ENCODE measurements at places on chromosomes 7 and 10.

GRCh38 chr7:71198887-71199286 is 66.9 kb downstream of the GALNT17 start:
- DNase-seq = no peak

DNA sequence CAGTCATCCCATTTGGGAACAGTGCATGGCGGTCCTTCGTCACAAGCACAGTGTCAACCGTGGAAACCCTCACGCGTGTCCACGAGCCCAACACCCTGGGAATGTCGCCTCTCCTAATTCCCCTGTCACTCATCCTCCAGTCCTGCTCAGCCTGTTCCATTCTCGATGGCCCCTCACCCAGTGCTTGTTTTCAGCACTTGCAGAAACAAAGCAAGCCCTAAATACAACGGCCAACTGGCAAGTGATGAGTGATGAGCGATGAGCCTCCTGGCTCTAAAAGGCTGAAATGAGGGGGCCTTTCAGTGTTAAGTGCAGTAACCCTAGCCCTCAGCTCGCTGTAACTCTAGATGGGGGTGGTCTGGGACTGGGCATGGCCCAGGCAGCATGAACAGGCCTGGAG is 22.6 kb downstream of the NKX2-3 start:
- no peak for DNase-seq

DNA sequence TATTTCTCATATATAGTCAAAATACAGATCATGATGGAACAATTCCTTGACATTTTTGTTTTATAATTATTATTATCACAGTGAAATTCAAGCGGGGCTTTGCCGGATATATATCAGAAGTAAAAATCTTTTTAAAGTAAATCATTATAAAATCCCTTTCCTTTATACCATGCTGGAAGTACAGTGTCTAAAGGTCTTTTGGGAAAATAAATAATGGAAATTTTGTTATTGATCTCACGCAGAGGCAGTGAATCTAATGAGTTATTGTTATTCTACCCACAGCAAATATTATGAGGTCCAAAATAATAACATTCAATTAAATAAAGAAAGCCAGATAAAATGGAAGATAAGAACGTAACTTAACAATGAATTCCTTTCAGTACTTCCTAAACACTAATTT is 33.8 kb downstream of the GFRA1 start:
- no peak for DNase-seq

DNA sequence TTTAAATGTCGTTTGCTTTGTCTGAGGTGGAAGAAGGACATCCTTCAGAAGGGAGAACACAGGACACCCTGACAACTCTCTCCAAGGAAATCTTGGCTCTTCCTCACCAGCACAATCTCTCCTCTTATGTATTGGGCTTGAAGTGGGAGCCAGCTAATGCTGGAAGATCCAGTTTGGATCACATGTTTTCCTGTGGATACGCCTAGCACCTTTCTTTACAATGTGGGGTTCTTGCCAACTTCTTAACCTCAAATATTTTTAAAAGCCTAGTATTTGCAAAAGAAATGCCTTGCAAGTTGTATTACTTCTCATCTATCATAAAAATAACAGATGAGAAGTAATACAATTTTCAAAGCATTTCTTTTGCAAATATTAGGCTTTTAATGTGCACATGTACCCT is 76.4 kb downstream of the FRMD4A start:
- DNase-seq = no peak

DNA sequence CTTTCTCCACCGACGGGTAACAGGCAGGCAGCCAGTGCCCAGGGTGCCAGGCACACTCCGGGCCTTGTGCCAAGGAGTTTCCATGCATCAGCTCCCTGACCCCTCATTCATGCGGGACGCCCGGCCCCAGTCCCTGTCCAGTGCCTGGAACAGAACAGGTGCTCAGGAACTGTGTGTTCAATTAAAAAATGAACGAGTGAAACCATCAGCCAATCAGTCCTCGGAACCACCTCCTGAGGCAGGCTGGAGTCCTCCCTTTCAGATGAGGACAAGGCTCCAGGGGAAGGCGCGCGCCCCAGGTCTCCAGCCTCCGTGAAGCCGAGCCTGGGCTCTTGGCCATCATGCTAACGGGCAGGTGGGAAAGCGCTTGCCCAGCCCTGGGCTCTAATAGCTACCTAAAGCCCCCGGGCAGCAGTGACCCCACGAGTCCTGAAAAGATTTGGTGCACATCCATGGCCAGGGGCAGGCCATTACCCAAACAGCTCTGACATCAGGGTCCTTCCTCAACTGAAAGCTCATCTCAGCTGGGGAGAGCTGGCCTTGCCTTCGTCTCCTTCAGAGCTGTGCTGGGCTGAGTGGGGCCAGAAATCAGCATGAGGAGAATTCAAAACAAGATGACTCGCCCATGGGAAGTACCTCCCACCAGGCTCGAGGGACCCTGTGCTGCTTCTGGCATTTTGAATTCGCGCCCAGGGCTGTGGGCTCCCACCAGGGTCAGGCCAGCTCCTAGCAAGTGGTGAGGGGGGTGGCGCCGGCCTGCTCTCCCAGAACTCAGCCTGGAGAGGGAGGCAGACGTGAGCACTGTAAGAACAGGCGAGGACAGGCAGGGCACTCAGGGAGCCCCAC is 200.5 kb downstream of the MAD1L1 start:
- peak; percentile 51 for DNase-seq

DNA sequence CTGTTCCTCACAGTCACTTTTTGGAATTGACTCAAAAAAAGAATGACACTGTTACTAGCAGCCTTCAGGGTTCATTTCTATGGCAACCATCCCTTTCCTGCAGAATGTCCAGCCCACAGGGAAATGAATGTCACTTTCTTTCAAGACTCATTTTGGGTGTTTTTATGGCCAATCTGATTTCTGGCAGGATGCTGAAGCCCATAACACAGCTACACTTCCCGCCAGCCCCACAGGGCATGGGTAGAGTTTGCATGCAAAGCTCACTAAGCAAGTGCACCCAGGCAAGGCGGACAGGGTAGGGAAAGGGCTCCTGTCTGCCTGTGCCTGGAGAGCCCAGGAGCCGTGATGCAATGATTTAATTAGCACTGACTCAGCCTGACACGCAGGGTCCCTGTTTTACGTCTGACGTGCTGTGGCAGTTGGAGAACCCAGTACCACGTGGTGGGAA is 26.1 kb upstream of the GPAM start:
- no peak for DNase-seq

- DNase-seq = no peak
Observed at GRCh38 chr7:36775676-36776075, 51.4 kb upstream of the AOAH start.

GRCh38 chr10:5665373-5666007 is 905 bp downstream of the ASB13 start:
- DNase-seq = no peak

GRCh38 chr10:42113158-42113450 is 525.3 kb downstream of the ZNF33B start:
- DNase-seq = no peak

- DNase-seq = no peak
Observed at GRCh38 chr10:80871083-80871482, 333.4 kb downstream of the SH2D4B start.

GRCh38 chr10:25508112-25508815 is 333.5 kb downstream of the GPR158 start:
- DNase-seq = no peak

- peak; percentile 79 for DNase-seq
Observed at GRCh38 chr7:30159698-30160143, 24.9 kb downstream of the MTURN start.

DNA sequence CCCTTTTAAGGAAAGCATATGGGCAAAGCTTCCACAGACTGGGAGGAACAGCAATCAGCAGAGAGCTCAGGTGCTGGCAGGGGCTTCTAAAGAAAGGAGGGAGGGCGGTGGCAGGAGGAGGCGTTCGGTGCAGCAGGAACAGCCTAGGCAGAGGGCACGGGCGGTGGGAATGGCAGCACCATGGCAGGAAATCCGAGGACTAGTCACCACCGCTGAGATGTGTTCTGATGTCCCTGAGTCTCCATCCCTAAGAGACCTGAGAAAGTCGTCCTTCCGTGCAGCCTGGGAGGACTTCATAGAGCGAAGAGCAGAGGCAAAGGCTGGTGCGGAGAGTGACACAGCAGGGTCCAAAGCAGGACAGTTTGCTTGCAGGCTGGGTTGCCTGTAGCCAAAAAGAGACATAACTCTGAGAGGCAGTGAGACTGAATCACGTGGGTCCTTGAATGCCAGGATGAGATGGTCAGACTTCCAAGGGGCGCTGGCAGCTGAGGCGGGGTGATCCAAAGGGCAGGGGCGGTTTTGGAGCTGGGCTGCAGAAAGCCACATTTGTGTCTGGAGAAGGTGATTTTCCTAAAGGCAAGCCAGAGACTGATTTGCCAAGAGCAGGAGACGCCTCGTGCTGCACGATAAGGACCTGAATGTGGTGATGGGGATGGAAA is 35.8 kb upstream of the GRID1 start:
- DNase-seq = no peak

DNA sequence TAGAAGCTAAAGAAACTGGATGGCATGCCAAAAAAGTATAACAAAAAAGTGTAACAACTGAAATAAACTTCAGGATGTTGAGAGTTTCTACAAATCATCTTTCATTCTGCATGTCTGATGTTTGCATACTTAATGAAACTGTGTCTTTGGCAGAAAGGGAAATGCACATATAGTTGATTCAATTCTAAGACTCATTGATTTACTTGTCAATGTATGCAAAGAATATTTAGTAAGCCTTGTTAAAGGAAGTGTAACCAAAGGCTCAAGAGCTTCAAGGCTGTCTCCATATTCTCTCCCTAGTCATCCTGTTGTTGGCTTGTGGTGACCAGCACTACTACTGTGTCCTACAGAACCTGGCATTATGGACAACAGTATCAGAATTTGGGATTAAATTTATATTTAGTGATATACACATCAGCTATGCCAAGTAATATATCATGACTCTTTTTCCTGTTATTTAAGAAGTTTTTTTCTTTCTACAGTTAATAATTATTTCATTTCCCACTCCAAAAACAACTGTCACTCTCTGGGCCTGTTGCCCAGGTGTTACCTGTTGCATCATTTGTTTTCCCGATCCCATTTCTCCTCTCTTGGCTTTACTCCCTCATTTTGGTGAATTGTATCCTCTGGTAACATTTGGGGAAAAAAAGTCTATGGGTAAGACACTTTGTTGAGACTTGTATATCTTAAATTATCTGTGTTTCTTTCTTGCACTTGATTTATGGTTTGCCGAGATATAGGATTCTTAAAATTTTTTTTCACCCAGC is 226.6 kb upstream of the BMPER start:
- no peak for DNase-seq

GRCh38 chr7:2037301-2037807 is 195.4 kb downstream of the MAD1L1 start:
- DNase-seq = peak; percentile 36

- DNase-seq = no peak
Observed at GRCh38 chr7:101768280-101768679, 49.1 kb upstream of the CUX1 start.

- no peak for DNase-seq
Observed at GRCh38 chr10:122021379-122021778, 32.4 kb downstream of the TACC2 start.

GRCh38 chr7:93120592-93121549 is 3.1 kb upstream of the SAMD9 start:
- DNase-seq = no peak

GRCh38 chr7:70340236-70340635 is 742.0 kb downstream of the AUTS2 start:
- no peak for DNase-seq

- no peak for DNase-seq
Observed at GRCh38 chr7:135664046-135664589, 1.8 kb downstream of the STMP1 start.

DNA sequence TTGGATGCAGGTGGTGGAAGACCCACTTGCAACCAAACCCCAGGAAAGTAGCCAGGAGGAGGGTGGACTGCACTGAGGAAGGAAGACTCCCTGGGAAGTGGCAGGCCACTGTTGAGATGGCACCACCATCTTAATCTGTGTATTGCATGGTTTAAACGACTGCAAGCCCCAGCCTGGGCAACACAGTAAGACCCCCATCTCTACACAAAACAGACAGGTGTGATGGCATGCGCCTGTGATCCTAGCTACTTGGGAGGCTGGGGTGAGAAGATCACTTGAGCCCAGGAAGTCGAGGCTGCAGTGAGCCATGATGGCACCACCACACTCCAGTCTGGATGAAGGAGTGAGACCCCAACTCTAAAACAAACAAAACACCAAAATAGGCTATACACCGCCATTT is 9.7 kb upstream of the BCL7B start:
- DNase-seq = no peak

DNA sequence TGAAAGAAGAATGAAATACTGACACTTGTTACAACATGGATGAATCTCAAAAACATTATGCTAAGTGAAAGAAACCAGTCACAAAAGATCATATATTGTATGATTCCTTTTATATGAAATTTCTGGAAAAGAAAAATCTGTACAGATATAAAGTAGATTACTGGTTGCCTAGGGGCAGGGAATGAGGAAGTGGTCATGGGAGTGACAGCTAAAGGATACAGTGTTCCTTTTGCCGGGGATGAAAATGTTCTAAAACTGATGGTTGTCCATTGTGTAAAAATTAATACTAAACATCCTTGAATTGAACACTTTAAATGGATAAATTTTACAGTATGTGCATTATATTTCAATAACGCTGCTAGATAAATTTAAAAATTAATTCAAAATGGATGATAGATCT is 25.1 kb downstream of the ALOX5 start:
- no peak for DNase-seq

- no peak for DNase-seq
Observed at GRCh38 chr10:125343118-125343925, 183.0 kb upstream of the CTBP2 start.

- no peak for DNase-seq
Observed at GRCh38 chr7:146479040-146479439, 362.4 kb downstream of the CNTNAP2 start.

GRCh38 chr10:132588301-132589013 is 50.9 kb downstream of the INPP5A start:
- no peak for DNase-seq

- DNase-seq = no peak
Observed at GRCh38 chr7:52961084-52961483, 74.3 kb upstream of the POM121L12 start.

- no peak for DNase-seq
Observed at GRCh38 chr10:43155221-43155620, 17.0 kb downstream of the CSGALNACT2 start.

GRCh38 chr7:13017881-13018280 is 330.4 kb downstream of the ARL4A start:
- no peak for DNase-seq

- DNase-seq = no peak
Observed at GRCh38 chr7:132116369-132116768, 459.9 kb downstream of the PLXNA4 start.

GRCh38 chr7:44104860-44105771 is 971 bp downstream of the AEBP1 start:
- no peak for DNase-seq

GRCh38 chr7:20213378-20213777 is 3.8 kb downstream of the MACC1 start:
- DNase-seq = no peak

GRCh38 chr7:96173781-96174180 is 148.1 kb downstream of the SLC25A13 start:
- no peak for DNase-seq

Measured in upper lobe of right lung (tissue), 1 donor.